ENCODE measurements at places on chromosomes 4 and X. TPM values are rescaled to one million over a fixed set of nuclear protein-coding genes. Genes with fewer than 3 reads are reported as not detected.
A peak's percentile ranks its signal among the peaks of the same experiment; 100 is the strongest.

GRCh38 chrX:55787063-55787462, 69.5 kb downstream of the RRAGB start:
- no peak overlapping the region for H3K4me3 ChIP-seq
- H3K27me3 ChIP-seq: no peaks in the 10 kb centered on the region
- no peaks in the 10 kb centered on the region for H3K36me3 ChIP-seq
- no peak for DNase-seq
- no peaks in the 10 kb centered on the region for H3K4me1 ChIP-seq
- H3K27ac ChIP-seq: no peak overlapping the region

DNA sequence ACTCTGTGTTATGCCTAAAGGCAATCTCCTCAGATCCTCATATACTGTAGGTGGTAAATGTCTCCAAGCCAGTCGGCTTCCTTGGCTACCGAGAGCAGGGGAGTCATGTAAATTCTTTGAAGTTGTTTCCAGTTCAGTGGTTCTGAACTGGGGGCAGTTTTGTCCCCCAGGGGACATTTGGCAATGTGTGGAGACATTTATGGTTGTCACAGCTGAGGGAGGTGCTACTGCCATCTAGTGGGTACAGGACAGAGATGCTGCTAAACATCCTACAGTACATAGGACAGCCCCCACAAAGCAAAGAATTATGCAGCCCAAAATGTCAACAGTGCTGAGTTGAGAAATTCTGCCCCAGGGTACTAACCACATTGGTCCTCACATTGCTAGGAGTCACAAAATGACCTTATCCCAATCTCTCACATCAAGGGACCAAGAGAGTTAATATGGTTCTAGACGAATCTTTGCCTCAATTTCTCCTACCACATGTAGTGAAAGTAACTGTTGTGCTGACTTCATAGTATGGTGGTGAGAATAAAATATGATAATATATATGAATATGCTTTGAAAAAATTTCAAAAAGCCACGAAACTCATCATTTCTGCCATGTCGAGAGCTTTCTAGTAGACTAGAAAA, 104.4 kb upstream of the ARHGAP24 start:
- H3K4me1 ChIP-seq: no peaks in the 10 kb centered on the region
- H3K27ac ChIP-seq: no peak overlapping the region
- no peaks in the 10 kb centered on the region for H3K27me3 ChIP-seq
- no peaks in the 10 kb centered on the region for H3K36me3 ChIP-seq
- no peak for DNase-seq

DNA sequence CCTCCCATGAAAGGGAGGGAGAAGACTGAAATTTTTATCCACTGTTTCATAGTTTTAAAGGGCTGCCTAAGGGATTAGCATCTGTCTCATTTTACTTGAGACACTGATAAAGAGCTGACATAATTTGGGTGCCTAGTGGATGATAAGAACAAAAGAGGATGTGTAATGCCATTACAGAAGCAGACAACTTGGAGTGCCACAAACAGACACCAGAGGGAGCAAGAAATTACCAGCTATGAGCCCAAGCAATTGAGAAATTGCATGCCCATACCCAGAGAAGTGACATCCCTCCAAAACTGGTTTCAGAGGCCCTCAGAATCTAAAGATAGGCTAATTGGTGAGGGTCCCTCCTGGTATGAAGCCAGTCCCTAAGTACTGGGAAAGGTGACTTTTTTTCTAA, 38.5 kb upstream of the POU3F4 start:
- DNase-seq: no peak
- no peak overlapping the region for H3K27ac ChIP-seq
- H3K27me3 ChIP-seq: no peaks in the 10 kb centered on the region
- H3K4me3 ChIP-seq: no peak overlapping the region
- H3K4me1 ChIP-seq: no peaks in the 10 kb centered on the region
- H3K36me3 ChIP-seq: no peaks in the 10 kb centered on the region

DNA sequence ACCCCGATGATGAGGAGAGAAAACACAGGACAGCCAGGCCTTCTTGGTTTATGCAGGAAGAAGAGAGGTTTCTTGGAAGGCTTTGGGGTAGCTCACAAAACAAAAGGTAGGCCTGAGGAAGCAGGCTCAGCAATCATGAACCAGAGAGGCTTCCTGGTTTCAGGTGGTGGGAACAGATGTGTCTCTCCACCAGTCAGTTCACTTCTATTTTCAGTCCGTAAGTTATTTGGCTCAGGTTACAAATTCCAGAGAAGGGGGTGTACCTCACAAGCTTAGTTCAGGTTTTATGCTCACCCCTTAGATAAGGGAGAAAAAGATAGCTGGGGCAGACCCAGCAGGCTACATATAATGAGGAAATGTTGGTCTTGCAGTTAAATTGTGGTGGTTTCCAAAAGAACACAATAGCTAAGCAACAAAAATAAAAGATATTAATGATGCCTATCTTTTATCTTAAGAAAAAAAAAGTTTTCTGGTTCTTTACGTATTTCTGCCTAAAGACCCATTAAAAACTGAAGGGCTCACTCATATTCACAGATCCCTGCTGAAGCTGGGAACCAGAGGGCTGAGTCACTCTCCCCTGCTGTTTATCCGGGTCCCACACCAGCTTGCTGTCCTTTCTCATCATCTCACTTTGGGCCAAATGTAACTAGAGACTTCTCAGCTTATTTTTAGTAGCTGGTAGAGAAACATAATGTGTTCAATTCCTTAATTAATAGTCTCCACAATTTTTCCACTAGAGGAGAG, 177.0 kb downstream of the CAMK2D start:
- DNase-seq: no peak
- no peak overlapping the region for H3K27ac ChIP-seq
- no peaks in the 10 kb centered on the region for H3K27me3 ChIP-seq
- no peaks in the 10 kb centered on the region for H3K36me3 ChIP-seq

GRCh38 chr4:81214881-81215868, at the start of gene PRKG2:
Gene PRKG2, minus strand, starts transcription at chr4:81215222. Its CDS starts 10,175 bp downstream, at chr4:81205047.
- peak within 1 kb of the TSS; percentile 72 for H3K27ac ChIP-seq
- H3K36me3 ChIP-seq: no peaks in the 10 kb centered on the region
- peak within 1 kb of the TSS; percentile 70 for H3K4me3 ChIP-seq

- no peak overlapping the region for H3K4me3 ChIP-seq
- H3K27me3 ChIP-seq: no peaks in the 10 kb centered on the region
- H3K4me1 ChIP-seq: no peaks in the 10 kb centered on the region
- DNase-seq: no peak
- H3K36me3 ChIP-seq: no peaks in the 10 kb centered on the region
These were observed 262.7 kb downstream of the RCHY1 start for GRCh38 chr4:75251547-75251946.

DNA sequence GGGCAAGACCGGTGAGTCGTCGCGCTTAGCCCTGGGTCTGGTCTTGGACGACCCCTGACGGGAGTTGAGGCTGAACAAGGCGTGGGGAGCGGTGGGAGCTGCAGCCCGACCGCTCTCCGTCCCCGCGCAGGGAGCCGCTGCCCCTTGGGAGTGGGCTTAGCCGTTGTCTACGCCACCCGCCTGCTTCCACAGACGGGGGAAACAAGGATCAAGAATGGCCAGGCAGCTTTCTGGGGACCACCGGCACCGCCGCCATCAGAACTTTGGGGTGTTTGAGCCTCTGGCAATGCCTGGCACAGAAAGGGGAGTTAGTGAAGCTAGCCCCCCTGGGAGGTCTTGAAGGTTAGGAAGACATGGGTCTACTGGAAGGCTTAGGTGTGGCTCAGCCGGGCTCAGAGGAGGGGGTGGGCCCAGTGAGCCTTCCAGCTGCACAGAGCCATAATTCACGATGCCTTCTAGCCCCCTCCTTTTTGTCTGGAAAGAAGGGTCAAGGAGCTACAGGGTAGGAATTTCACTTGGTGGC, 583 bp downstream of the RASL11B start:
- H3K36me3 ChIP-seq: no peaks in the 10 kb centered on the region
- H3K27ac ChIP-seq: no peak overlapping the region
- no peak for DNase-seq
- H3K4me1 ChIP-seq: peaks cover 14% of the 10 kb centered on the region
- peak overlapping the region; percentile 57 for H3K4me3 ChIP-seq

The UGT2B17 gene
- total RNA-seq: not detected

The G3BP2 gene
- total RNA-seq: 72.5 TPM

The UBQLN2 gene
- total RNA-seq: 28.0 TPM

The AFAP1 gene
- 12.0 TPM for total RNA-seq

- no peak overlapping the region for H3K4me3 ChIP-seq
- peaks cover 49% of the 10 kb centered on the region for H3K4me1 ChIP-seq
- no peaks in the 10 kb centered on the region for H3K36me3 ChIP-seq
- no peak for DNase-seq
These were observed 3.9 kb downstream of the SORCS2 start for GRCh38 chr4:7196288-7196651.

GRCh38 chr4:165737309-165737972, 135.6 kb upstream of the TLL1 start:
- no peaks in the 10 kb centered on the region for H3K27me3 ChIP-seq
- DNase-seq: no peak
- H3K4me3 ChIP-seq: no peak overlapping the region

DNA sequence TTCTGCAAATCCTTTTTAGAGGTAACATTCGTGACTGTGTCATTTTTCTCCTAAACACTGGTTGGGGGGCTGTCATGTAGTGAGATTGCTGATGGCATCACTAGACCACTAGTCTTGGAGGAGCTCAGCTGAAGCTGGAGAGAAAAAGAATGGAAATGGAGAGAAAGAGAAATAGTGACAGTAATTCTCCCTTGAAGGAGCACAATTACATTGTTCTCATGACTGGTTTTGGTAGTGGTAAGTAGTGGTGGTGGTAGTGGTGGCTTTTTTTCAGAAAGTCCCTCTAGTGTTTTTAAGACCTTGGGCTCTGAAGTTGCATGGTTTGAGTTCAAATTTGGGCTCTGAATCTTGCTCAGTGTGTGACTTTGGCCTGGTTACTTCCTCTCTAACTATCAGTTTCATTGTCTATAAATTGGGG, 99.8 kb downstream of the LARP7 start:
- DNase-seq: no peak

DNA sequence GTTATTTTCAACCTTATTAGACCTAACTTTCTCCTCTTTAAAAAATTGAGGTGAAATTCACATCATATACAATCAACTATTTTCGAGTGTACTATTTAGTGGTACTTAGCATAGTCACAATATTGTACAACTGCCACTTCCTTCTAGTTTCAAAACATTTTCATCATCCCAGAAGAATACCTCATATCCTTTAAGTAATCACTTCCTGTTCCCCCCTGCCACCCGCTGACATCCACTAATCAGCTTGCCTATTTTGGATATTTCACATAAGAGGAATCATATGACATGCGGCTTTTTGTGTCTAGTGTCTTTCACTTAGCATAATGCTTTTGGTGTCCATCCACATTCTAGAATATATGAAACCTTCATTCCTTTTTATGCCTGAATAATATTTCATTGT, 10.0 kb upstream of the PPA2 start:
- no peaks in the 10 kb centered on the region for H3K27me3 ChIP-seq
- no peak overlapping the region for H3K4me3 ChIP-seq
- no peak overlapping the region for H3K27ac ChIP-seq
- H3K4me1 ChIP-seq: no peaks in the 10 kb centered on the region
- no peaks in the 10 kb centered on the region for H3K36me3 ChIP-seq

GRCh38 chr4:136690360-136690759, 841.9 kb downstream of the PCDH18 start:
- no peak overlapping the region for H3K4me3 ChIP-seq
- H3K36me3 ChIP-seq: no peaks in the 10 kb centered on the region
- no peak overlapping the region for H3K27ac ChIP-seq

- H3K27ac ChIP-seq: no peak overlapping the region
- peaks cover 17% of the 10 kb centered on the region for H3K4me1 ChIP-seq
- H3K36me3 ChIP-seq: no peaks in the 10 kb centered on the region
- H3K27me3 ChIP-seq: peaks cover 50% of the 10 kb centered on the region
These were observed 13.7 kb downstream of the PPP2R3B start for GRCh38 chrX:372856-373640.

DNA sequence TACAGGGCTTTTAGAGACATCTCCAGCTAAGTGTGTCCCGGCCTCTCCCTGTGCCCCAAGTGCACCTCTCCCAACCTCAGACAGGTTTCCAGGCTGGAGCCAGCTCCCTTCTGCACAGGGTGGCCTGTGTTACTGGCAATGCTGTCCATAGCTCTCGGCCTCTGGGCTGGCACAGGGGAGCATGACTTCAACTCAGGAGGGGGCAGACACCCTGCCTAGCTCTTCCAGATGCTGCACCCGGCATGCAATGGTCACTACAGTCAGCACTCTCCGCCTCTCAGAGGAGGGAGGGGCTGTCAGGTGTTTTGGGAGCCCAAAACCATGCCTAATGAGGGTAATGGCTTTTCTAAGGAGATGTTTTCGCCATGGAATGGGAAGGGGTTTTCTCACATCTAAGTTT, 2.4 kb upstream of the IRAK1 start:
- no peak for DNase-seq
- peak overlapping the region; percentile 93 for H3K27ac ChIP-seq
- peaks cover 65% of the 10 kb centered on the region for H3K4me1 ChIP-seq
- H3K4me3 ChIP-seq: no peak overlapping the region
- H3K27me3 ChIP-seq: no peaks in the 10 kb centered on the region

The NSUN7 gene
- 2.1 TPM for total RNA-seq

The HOPX gene
- total RNA-seq: 373 TPM

The TMPRSS11D gene
- 208 TPM for total RNA-seq

DNA sequence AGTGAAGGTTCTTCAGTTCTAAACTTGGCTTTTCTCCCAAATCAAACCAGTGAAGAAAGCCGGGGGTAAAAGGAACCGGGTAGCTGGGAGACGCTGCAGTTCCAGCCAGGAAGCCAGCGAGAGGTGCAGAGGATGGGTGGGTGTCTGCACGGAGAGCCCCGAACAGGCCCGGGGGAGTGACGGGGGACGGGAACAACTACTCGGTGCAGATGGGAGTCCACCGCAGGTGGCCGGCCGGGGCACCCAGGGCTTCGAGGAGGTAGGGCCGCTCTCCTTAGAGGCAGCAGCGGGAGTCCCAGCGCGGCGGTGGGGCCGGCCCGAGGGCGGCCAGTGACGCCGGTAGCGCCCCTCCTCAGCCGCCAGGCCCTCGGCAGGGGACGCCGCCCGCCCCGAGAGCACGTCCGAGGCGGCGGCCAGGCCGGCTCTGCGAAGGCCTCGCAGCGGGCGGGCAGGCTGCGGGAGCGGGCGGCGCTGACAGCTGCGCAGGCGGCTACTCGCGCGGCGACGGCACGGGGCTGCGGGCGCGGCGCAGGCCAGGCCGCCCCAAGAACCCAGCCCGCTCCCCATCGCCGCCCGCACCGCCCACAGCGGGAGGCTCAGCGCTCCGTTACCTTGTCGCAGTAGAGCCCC, 449 bp downstream of the FBXL5 start:
- DNase-seq: no peak
- no peaks in the 10 kb centered on the region for H3K36me3 ChIP-seq
- H3K27ac ChIP-seq: peak overlapping the region; percentile 97
- peaks cover 25% of the 10 kb centered on the region for H3K4me1 ChIP-seq

DNA sequence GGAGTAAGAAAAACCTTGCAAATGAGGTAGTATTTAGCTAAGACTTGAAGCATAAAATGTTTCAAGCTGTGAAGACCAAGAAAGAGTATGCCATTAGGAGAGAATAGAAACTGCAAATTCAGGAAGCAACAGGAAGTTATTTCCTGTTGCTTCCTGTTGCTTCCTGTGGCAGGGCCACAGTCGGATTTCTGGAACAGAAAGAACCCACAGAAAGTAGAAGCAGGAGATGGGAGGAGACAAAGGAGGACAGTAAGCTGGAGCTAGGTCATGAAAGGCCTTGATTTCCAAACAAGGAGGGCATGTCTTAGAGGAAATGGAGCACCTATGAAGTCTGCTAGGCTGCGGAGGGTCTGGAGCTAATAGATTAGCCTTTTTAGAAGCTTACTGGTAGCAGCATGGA, 17.2 kb downstream of the ASB11 start:
- no peaks in the 10 kb centered on the region for H3K36me3 ChIP-seq
- H3K4me1 ChIP-seq: no peaks in the 10 kb centered on the region
- H3K4me3 ChIP-seq: no peak overlapping the region
- H3K27ac ChIP-seq: no peak overlapping the region

GRCh38 chr4:71261633-71262121, 77.1 kb upstream of the SLC4A4 start:
- H3K27ac ChIP-seq: no peak overlapping the region
- no peak for DNase-seq
- H3K27me3 ChIP-seq: no peaks in the 10 kb centered on the region
- no peaks in the 10 kb centered on the region for H3K4me1 ChIP-seq
